CD4-positive, alpha-beta T cell treated with Interleukin-4 for 4 hours (primary cell): ENCODE measurements at places on chromosomes 7 and 10.

- no peak for DNase-seq
These were observed 62.4 kb downstream of the PRKAG2 start for GRCh38 chr7:151814400-151815009.

GRCh38 chr10:114706458-114707055, 48.5 kb upstream of the ABLIM1 start:
- no peak for DNase-seq

GRCh38 chr7:158256091-158256816, 331.4 kb downstream of the PTPRN2 start:
- DNase-seq: no peak

- no peak for DNase-seq
These were observed 51.3 kb downstream of the FAM13C start for GRCh38 chr10:59311025-59311424.

GRCh38 chr10:67518043-67518442, 178.0 kb downstream of the CTNNA3 start:
- no peak for DNase-seq

DNA sequence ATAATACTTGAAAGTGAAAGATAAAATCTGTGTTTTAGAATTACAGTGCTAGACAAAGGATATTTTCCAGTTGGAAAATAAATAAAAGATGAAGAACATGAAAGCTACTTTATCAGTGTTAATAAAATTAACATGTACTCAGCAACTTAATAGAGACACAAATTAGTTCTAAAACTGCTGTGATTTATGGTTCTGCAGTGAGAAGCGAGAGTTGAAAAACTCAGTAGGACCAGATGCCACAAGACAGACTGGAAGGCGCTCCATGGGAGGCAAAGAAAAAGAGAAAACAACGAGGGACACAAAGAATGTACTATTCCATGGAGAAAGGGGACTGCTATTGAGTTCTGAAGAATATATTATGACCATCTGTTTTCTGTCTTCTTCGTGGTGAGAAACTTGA, 590.4 kb downstream of the PHTF2 start:
- no peak for DNase-seq

- no peak for DNase-seq
These were observed 396.4 kb upstream of the STEAP1 start for GRCh38 chr7:89757910-89758309.

- no peak for DNase-seq
These were observed 95.5 kb upstream of the GTF2I start for GRCh38 chr7:74561898-74562613.

- peak; percentile 33 for DNase-seq
These were observed 570 bp upstream of the PRTFDC1 start for GRCh38 chr10:24952707-24953645.

- DNase-seq: peak; percentile 58
These were observed 62.2 kb downstream of the SAMD9 start for GRCh38 chr7:93055543-93056107.

- DNase-seq: no peak
These were observed 100.7 kb downstream of the ZMYND11 start for GRCh38 chr10:235915-236314.

- DNase-seq: no peak
These were observed 80.4 kb downstream of the VIPR2 start for GRCh38 chr7:159064121-159064815.

DNA sequence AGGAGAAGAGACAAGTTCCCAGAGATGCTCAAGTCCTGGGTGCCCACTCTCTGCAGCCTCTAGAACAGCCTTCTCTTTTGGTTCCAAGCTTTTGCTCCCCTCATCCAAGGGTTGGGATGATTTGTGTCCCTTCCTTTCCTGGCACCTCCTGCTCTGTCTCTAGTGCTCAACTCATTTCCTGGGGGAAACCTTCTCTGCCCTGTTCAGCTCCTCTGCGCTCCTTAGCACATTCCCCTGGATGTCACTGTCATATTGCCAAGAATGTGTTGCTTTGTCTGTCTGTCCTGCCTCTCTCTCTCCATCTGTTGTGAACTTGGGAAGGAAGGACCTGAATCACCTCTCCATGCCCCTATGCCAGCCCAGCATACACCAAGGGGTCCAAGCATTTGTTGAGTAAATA, 5.1 kb upstream of the LBX1 start:
- no peak for DNase-seq

DNA sequence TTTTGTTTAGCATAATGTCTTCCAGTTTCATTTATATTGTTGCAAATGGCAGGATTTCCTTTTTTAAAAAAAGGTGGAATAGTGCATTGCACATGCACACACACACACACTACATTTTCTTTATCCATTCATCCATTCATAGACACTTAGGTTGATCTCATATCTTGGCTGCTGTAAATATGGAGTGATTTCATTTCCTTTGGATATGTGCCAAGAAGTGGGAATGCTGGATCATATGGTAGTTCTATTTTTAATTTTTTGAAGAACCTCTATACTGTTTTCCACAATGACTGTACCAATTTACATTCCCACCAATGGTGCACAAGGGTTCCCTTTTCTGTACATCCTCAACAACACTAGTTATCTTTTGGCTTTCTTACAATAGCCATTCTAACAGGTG, 68.9 kb downstream of the EBLN1 start:
- no peak for DNase-seq

- DNase-seq: peak; percentile 6
These were observed 162.6 kb downstream of the KLF6 start for GRCh38 chr10:3622427-3622826.

GRCh38 chr10:58839771-58840170, 327.1 kb downstream of the BICC1 start:
- DNase-seq: no peak

DNA sequence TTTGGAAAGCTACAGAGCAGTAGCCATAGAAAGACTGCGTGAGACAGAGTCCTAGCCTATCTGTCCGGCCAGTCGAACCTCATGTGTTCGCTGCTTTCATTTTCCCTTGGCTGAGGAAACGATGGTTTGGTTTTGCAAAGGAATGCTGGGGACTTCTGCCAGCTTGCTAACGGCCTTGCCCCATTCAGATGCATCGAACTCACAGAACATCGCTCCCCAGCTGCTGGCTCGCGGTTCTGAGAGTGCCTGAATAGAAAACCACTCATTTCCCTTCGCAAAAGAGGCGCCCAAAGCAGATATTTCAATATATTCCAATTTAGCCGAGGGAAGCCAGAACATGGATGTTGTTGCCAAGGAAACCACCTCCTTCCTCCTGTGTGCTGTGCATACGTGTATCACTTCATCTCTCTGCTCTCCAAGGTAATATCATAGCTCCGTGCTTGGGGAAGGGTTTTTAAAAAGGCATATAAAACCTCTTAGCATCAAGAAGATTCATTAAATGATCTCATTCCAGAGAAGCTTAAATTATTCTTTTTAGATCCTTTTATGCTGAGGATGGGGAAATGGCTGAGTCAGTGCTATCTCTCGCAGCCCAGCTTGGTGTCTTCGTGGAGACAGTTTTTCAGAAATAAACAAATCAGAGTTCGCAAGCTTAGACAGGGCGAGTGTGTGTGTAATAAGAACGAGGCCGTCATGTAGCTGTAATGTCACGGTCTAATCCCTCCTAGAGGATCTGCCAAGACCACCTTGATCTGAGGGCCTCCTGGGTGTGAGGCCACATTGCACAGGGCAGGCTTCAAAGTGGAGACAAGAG, 215.2 kb downstream of the RPS24 start:
- DNase-seq: no peak

DNA sequence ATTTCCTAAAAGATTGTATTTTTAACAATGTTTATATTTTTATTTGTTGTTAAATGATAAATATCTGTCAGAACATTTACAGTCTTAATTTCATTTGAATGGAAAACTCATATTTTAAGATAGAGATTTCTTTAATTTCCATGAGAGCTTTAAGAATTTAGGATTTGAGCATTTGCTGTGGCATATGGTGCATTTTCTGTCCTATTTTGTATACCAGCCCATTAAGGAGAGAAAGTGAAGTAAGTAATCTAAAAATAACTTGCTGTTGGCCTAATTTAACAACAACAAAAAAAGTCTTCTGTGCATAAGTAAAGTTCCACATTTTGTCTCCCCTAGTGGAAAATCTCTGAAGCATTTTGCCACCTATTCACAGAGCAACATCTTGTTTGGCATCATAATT, 190.9 kb upstream of the PPP1R3A start:
- DNase-seq: no peak

DNA sequence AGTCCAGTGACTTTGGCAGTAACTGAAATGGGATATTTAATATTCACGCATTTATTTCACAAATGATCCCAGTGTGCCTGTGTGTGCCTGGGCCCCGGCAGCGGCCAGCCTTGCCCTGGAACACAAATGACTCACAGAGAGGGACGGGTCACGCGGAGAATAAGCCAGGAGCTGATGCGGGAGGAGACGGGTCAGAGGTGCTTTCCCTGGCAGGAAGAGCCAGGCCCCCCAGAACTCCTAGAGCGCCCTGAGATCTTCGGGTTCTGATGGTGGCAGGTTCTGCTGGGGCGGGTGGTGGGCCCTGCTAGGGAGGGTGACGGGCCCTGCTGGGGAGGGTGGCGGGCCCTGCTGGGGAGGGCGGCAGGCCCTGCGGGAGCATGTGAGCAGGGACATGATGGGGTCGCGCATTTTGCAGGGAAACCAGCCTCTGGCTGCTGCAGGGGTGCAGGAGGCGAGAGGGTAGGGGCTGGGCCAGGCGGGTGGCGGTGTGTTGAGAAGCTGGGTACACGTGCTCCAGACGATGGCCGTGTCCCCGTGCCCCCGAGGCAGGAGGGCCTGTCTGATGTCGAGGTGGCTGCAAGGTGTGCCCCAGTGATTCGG, 84.2 kb upstream of the DIP2C start:
- DNase-seq: no peak

GRCh38 chr10:51260376-51260775, 186.1 kb downstream of the PRKG1 start:
- DNase-seq: no peak

DNA sequence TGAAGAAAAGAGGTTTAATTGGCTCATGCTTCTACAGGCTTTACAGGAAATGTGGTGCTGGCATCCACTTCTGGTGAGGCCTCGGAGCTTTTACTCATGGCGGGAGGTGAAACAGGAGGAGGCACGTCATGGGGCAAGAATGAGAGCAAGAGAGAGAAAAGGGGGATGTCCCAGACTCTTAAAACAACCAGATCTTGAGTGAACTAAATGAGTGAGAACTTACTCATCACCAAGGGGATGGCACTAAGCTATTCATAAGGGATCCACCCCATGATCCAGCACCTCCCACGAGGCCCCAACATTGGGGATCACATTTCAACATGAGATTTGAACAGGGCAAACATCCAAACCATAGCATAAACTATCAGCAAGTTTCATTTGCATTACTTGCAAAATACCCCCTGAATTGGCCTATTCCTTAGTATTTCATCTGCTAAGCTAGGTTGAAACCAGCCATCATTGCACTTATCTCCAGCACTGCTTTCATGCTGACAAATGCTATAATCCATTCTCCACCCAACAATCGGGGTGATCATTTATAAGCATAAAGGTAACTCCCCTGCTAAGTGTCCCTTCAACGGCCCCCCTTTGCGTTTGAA, 179.0 kb downstream of the NOC3L start:
- no peak for DNase-seq

DNA sequence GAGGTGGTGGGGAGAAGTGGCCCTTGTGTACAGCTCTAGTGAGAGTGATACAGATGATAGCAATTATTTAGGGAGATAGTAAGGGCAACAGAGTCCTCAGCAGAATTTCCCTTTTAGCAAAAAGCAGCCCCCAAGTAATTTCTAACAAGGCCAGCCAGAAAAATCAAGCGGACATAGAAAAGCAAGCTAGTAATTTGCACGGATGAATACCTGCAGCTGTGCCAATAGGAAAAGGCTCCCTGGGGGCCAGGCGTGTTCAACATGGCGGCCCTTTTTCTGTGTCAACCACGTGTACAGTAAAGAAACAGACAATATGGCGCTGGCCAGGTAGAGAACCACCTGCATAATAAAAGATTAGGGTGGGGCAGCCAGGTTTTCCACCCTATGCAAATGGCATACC, 7.4 kb downstream of the MCM10 start:
- no peak for DNase-seq

DNA sequence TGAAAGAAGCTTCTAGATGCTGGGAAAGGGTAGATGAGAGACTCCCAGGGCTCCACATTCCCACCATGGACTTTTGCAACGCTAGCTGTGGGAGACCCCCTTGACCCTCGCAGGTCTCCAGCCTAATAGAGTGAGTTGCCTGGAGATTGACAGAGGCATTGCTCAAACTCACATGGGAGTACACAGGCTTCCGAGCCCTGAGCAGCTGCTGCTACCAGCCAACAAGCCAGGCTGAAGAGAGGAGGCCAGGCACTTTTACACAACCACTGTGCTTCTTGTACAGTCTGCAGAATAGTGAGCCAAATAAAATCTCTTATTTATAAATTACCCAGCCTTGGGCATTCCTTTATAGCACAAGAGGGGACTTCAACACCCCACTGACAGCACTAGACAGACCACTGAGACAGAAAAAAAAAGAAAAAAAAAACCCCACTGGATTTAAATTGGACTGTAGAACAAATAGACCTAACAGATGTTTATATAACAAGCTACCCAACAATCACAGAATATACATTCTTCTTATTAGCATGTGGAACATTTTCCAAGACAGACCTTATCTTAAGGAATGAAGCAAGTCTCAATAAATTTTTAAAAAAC, 146.2 kb downstream of the ZFAND4 start:
- no peak for DNase-seq

DNA sequence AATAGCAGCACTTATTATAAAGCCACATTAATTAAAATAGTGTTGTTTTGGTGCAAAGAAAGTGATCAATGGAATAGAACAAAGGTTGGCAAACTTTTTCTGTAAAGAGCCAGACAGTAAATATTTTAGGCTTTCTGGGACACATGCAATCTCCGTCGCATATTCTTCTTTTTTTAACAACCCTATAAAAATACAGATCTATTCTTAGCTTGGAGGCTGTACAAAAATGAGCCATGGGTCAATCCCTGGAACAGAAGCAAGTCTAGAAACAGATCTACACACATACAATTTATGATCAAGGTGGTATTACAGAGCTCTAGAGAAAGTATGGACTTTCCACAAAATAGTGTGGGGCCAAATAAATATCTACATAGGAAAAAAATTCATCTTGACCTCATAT, 71.8 kb downstream of the ARHGAP21 start:
- no peak for DNase-seq

DNA sequence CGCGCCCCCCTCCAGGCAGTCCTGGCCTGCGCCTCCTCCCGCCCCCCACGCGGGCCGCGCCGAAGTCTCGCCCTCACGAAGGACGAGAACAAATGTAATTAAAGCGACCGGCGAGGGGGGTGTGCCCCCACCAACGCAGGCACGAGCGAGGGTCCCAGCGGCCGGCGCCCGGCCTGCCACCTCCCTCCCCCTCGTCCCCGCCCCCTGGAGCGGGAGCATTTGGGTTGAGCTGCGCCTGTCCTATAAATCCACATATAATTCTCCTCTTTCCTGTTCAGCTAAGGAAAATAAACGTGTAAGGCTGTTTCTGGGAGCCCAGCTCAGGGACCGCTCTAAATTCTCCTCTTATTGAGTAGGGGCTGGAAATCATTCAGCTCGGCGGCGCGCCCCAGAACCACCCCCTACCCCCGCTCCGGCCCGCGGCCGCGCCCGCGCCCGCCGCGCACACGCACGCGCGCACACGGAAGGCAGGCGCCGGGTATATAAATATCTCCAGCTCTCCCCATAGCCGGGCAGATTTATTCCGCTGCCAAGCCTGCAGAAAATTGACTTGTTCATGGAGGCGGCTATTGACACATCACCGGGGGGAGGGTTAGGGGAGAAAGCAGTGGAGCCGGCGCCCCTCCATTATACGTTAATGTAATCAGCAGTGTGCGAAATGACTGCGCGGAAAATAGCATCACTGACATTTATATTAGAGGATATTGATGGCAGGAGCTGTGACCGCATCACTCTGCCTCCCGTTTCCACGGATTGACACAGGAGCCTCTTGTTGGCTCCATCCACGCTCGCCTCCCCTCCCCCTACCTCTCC, 61.6 kb upstream of the BTRC start:
- no peak for DNase-seq

- DNase-seq: no peak
These were observed 82.8 kb downstream of the HECW1 start for GRCh38 chr7:43195256-43195655.
